ENCODE measurements at places on chromosomes 1 and 21. TPM values are rescaled to one million over a fixed set of nuclear protein-coding genes. Genes with fewer than 3 reads are reported as not detected.

GRCh38 chr1:159900086-159900680, at the start of gene CFAP45:
Gene CFAP45, minus strand, starts transcription at chr1:159900165. Its CDS starts 67 bp downstream, at chr1:159900098.
- no peak for DNase-seq

DNA sequence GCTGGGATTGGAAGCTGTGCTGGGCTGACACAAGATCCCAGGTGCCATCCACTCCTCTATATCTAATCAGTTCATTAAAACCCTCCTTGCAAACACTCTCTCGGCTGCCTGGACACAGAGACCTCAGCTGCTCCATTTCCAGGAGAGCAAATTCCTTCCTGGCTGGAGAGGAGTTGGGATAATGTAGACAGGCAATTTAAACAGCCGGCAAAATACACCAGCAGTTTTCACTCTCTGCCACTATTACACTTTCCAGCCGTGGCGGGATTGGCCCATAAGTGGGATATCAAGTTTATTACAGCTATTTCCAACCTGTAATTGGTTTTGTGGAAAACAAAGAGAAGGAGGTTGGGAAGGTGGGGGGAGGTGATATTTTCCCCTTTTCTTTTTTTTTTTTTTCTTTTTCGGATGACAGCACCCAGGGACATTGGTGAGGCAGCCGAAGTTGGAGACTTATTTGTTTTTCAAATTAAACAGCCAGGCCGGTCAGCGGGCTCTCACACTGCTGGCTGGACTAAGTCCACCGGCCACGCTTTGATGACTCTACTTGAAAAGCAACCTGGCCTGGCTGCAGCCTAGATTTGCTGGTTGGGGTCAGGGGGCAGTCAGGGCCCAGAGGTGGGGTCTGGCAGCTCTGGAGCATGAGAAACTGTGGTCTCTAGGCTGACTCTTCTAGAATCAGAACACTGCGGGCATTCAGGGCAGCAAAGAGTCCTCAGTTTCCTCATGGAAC, 177.4 kb downstream of the IGSF21 start:
- DNase-seq, result no peak

GRCh38 chr1:186927884-186928283, 99.1 kb downstream of the PLA2G4A start:
- no peak for DNase-seq

DNA sequence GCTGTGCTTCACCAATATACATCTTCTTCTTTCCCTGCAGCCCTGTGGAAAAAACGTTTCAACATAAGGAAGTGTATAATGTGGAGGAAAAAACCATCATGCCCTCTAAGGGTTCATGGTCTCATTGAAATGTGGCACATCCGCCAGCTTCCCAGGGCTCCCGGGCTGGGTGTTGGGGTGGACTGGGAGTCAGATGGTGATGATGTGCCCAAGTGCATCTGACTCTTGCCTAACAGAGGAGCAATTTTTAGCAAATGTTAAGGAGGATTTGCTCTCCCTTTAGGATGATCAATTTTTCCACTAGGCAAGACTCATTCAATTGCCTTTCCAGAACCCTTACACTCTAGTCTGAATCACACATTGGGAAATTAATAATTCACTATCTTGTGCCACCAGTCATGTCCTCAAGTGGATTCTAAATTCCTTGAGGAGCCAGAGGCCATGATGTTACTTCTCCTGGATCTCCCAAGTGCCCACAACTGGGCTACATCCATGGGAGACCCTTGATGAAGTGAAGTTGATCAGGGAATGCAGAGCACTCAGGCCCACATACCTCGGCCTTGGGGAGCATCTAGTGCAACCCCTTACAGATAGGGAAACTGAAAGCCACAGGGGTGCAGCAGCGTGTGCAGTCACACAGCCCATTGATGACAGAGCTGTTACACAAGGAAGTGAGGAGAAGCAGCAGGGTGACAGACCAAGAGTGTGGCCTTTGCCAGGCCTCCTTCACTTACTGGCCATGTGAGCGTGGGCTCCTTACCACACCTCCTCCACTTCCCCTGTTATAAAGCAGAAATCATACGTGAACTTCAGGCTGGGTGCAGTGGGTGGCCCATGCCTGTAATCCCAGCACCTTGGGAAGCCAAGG, 100.0 kb upstream of the SLC44A3 start:
- DNase-seq, result peak; percentile 22

DNA sequence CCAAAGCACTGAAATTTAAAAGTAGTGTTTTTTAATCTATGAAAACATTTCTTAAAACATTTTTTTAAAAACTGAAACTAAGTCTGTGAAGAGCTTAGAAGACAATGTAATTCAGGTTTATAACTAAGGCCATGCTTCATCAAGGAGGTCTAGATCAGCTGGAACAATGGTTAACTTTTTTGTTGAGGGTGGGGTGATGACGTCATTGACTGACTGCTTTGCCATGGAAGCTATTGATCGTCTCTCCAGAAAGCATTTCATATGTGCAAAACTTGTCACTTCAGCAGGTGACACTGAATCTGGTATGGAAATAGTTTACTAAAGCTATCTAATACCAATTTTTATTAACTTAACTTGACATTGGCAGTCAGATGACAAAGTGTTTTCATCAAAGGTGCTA, 21.0 kb downstream of the RAVER2 start:
- DNase-seq, result no peak

- DNase-seq, result no peak
Measured at GRCh38 chr1:226606311-226607267, 58.0 kb downstream of the STUM start.

DNA sequence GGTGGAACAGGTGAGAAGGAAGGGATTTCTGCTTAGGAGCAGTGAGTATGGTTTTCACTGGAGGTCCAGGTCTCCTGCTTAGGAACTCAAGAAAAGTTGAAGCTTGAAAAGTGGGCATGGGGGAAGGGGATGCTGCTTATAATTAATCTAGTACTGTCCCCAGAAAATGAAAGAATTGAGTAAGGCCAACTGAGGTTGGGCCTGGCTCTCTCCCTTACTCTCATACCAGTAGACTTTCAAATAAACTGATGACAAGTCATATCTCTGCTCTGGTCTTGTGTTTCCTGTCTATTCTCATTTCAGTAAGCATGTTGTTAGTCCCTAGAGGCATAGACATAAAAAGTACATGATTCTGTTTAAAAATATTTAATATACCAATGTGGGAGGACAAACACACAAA, 26.4 kb downstream of the CD48 start:
- no peak for DNase-seq

- no peak for DNase-seq
Measured at GRCh38 chr1:45998020-45998617, 134.3 kb downstream of the PIK3R3 start.

DNA sequence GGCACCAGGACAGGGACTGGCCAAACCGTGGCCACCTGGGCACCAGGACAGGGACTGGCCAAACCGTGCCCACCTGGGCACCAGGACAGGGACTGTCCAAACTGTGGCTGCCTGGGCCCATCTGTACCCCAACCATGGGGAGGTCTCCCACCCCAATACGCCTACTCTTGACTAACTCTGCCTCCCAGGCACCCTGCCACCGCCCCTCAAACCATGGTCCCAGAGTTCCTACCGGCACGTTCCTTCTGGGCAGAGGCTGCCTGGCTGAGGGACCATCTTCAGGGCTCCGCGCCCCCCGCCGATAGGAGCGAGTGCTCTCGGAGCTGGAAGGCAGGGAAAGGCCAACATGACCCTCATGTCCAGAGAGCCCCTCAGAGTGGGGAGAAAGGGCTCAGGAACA, 6.3 kb upstream of the TCEA3 start:
- no peak for DNase-seq

DNA sequence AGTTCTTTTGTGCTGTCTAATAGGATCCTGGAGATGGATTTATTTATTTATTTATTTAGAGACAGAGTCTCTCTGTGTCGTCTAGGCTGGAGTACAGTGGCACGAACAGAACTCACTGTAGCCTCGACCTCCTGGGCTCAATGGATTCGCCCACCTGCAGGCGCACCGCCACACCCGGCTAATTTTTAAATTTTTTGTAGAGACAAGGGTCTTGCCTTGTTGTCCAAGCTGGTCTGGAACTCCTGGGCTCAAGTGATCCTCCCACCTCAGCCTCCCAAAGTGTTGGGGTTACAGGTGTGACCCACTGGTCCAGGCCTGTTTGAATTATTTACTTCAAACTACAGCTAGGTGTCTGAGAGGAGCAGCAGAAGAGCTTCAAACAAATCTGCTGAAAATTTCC, 9.6 kb upstream of the SPEN start:
- no peak for DNase-seq

DNA sequence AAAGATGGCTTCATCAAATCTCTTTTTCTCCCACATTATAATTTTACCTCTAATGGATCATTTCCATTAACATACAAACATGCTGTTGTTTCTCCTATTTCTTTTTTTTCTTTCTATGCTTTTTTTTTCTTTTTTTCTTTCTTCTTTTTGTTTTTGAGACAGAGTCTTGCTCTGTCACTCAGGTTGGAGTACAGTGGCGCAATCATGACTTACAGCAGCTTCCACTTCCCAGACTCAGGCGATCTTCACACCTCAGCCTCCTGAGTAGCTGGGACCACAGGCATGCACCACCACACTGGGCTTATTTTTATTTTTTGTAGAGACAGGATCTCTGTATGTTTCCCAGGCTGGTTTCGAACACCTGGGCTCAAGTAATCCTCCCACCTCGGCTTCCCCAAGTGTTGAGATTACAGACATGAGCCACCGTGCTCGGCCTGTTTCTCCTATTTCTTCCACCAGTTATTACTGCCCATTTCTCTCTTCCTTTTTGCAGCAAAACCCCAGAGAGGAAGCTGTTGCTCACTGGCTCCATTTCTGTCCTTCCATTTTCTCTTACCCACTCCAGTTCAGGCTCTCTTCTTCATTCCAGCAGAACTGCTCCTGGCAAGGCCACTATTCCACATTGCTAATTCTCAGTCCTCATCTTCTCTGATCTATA, 32.1 kb upstream of the OPRD1 start:
- DNase-seq, result no peak

DLGAP3 gene
- total RNA-seq, result 0.29 TPM

TMEM269 gene
- total RNA-seq, result not detected
